ENCODE measurements at places on chromosomes 16 and 17. TPM values are rescaled to one million over a fixed set of nuclear protein-coding genes. Genes with fewer than 3 reads are reported as not detected.

DLX4 gene
- total RNA-seq: not detected

OSBPL7 gene
- total RNA-seq: 7.8 TPM

HCFC1R1 gene
- total RNA-seq: 17.0 TPM

CNGB1 gene
- under 0.01 TPM for total RNA-seq

SDR42E1 gene
- total RNA-seq: under 0.01 TPM

SCNN1G gene
- total RNA-seq: not detected

KRTAP4-3 gene
- not detected for total RNA-seq

CARD14 gene
- total RNA-seq: not detected

CCDC154 gene
- total RNA-seq: 0.37 TPM

Data from aortic smooth muscle cell (primary cell).